ENCODE measurements at places on chromosomes 6 and 20.

DNA sequence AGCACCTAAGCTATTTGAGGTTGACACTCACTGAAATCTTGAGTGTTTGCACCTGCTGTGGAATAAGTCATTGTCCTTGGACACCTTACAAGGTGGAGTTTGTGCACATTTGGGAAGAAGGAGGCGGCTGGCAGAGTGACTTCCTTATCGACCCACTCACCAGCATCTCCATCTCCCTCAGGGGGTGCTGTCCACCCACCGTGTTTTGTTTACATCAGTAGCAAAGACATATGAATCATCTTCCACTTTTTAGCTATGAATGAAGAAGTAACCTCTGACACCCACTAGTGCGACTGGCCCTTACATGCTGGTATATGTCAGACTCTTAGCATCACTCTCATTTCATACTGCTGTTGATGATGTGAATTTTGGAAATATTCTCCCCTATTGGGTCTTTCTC lies 119.5 kb upstream of the SGK1 start:
- DNase-seq: no peak

DNA sequence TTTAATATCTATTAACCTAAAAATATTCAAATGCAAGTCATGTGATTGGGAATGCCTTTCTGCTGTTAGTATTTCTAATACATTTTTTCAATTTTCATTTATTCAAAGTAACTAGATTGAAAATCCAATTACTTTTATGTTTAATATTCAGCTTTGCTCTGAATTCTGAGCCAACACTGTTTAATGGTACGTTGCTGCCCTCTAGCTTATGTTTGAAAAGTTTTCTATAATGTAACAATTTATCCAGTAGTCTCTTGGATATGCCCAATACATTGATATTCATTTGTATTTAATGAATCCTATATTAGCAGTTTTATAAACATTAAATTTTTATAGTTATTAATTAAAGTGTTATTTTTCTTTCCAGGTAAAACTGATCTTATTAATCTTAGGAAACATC lies 47.4 kb downstream of the LGSN start:
- peak; percentile 9 for DNase-seq

DNA sequence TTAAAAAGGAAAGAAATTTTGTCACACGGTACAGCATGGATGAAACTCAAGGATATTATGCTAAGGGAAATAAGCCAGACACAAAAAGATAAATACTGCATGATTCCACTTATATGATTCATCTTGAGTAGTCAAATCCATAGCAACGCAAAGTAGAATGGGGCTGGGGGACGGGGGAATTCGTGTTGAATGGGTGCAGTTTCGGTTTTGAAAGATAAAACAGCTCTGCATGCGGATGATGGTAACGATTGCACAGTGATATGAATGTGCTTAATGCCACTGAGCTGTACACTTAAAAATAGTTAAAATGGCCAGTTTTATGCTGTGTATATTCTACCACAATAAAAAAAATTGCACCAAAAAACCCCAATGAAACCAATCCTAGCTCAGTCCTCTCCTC lies 52.9 kb upstream of the SIRPA start:
- DNase-seq: no peak

DNA sequence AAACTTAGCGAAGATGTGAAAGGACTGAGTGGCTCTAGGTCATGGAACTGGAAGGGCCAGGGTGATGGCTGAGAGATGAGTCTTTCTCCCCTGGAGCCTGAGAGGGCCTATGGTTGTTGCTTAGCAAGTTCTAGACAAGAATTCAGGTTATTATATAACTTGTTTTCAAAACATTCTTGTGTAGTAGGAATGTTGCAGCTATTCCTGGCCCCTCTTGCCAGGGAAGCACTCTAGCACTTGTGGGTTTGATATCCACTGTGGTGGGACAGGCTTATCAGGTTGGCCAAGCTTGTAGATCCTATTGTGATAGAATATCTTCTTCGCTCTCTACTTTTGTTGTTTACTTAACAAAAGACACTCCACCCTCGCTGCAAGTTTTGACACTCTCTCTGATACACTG lies 211.8 kb upstream of the CITED2 start:
- no peak for DNase-seq

GRCh38 chr6:113631666-113632065 lies 225.5 kb upstream of the MARCKS start:
- DNase-seq: no peak

DNA sequence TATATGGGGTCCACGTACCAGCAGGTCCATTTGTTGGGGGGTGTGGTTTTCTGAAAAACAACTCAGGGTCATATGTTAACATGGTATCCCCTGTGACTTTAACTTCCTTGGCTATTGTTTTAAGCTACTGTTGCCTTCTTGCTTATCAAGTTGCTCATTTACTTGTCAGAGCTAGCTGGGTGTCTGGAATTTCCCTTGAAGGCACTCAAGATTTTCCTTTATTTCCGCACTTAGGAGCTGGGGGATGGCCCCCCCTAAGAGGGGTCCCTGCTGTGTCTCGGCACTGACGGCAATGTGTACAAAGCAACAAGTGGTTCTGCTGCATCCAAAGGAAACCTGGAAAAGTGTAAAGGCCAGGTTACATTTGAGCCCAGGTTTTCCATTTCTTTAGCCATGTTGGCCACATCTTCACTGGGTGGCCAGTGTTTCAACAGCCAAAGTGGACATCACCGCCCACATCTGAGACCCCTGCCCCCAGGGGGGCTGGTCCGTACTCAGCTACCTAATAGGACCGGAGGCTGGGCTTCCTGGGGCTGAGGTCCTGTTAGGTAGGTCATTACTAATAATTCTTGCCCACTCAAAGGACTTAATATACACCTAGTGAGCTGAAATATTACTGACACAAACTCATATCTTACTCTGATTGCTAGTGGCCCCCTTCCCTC lies 24.8 kb upstream of the SYNDIG1 start:
- DNase-seq: no peak

DNA sequence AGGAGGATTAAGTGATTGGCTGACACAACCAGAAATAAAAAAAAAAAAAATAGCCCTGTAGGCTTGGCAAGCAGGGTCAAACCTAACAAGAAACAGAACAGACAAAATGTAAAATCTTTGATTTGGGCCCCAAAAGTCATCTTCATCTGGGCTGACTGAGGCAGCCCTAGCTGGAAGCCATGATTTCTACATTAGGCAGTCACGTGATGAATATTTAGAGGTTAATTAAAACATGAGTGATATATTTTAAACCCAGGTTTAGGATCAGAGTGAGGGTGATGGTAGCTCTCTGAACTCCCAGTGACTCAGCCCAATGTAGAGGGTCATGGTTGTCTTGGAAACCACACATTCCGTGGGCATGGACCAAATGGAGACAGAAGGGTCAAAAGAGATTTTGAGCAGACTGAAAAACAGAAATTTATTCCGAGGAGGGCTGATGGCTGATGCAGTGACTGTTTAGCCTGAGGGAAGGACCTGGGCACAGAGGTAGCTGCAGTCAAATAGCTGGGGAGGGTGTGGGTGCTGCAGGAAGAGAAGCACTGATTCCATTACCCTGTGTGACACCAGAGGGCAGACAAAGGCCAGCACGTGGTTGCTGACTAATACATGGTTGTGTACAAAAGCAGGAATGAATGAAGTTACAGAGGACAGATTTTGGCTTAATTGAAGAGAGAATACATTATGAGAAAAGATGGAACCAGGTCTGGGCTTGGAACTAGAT lies 573.1 kb upstream of the CHD6 start:
- no peak for DNase-seq

- no peak for DNase-seq
Measured at GRCh38 chr6:5300206-5300764, 39.0 kb downstream of the FARS2 start.

DNA sequence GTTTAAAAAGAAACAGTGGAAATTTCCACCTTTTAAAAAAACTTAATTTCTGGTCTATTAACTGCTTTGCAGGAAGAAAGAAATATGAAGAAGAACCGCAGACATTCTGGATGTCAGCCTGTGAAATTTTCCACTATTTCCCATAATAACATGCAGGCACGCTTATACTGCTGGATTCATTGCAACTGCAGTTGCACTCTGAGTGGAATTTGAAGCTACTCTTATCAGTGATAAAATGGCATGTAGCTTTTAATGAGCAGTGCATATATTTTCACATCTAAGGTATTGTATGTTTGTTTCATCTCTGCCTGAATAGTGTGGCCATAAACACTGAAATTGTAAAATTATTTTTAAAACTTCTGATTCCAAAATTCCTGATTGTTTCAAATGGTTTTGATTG lies 28.2 kb downstream of the NCOA3 start:
- no peak for DNase-seq

- no peak for DNase-seq
Measured at GRCh38 chr20:59182401-59183044, 18.9 kb downstream of the ZNF831 start.

GRCh38 chr6:2434912-2435311 lies 189.5 kb upstream of the GMDS start:
- DNase-seq: no peak

DNA sequence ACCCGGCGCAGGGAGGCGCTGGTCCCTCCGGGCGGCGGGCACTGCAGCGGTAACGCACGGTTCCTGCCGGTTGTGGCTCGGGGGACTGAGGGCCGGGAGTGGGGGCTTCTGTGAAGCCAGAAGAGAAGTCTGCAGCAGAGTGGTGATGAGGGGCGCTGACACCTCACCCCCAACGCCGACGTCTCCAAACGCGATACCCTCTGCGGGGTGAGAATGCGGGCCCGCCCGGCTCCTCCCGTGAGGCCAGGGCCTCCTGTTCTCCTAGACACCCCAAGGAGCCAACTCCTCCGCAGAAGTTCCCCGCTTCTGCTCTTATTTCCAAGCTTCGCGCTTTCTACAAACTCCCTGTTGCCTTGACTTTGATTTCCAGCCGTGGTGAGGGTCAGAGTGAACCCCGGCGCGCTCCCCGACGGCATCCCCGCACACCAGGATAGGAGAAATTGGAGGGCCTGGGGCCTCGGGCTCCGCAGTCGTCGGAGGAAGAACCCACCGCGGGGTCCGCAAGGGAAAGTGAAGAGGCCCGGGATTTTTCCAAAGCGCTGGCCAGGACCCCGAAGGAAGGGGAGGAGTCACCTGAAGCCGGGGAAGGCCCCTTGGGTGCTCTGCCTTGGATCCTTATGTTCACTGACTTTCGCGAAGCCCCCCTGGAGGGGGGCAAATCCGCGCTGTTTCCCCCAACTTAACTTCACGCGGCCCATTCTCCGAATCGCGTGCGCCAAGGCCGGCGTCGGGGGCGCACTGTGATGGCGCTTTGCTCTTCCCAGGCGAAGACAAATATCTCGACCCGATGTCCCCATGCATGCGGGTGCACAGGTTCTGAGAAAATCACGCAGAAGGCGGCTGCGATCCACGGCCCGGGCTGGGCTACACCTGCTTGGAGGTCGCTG lies 3.1 kb upstream of the INSM1 start:
- DNase-seq: no peak

DNA sequence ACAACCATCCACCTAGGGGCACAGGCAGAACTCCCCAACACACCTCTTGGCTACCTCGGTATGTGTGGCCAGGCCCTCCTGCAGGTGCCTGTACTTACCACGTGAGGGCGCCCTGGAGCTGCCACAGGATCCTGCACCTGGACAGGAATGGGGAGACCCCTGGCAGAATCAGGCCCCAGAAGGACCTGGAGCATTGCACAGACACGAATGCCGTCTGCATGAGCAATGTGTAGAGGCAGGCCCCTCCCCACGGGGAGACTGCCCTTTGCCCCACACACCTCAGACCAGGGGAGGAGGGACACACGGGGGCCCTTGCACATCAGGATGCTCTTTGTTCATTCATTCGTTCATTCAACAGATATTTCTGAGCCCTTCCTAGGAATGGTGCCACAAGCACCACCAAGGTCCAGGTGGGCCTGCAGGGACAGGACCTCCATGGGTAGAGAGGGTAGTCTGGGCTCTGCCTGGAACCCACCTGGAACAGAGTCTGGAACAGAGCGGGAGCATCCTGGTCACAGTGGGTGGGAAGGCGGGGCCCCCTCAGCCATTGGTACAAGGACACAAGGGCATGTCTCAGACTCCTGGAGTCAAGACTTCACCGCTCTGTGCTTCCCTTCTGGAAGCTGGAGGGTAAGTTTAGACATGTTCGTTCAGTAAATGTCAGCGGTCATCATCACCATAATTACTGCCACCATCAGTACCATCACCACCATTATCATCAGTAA lies 32.3 kb downstream of the YTHDF1 start:
- DNase-seq: no peak

- DNase-seq: no peak
Measured at GRCh38 chr6:50707652-50708300, 5.5 kb upstream of the TFAP2D start.

- DNase-seq: no peak
Measured at GRCh38 chr6:144898052-144898689, 613.0 kb downstream of the UTRN start.

GRCh38 chr6:53691667-53692133 lies 26.1 kb upstream of the KLHL31 start:
- no peak for DNase-seq

GRCh38 chr6:77876300-77876699 lies 223.5 kb downstream of the MEI4 start:
- no peak for DNase-seq

DNA sequence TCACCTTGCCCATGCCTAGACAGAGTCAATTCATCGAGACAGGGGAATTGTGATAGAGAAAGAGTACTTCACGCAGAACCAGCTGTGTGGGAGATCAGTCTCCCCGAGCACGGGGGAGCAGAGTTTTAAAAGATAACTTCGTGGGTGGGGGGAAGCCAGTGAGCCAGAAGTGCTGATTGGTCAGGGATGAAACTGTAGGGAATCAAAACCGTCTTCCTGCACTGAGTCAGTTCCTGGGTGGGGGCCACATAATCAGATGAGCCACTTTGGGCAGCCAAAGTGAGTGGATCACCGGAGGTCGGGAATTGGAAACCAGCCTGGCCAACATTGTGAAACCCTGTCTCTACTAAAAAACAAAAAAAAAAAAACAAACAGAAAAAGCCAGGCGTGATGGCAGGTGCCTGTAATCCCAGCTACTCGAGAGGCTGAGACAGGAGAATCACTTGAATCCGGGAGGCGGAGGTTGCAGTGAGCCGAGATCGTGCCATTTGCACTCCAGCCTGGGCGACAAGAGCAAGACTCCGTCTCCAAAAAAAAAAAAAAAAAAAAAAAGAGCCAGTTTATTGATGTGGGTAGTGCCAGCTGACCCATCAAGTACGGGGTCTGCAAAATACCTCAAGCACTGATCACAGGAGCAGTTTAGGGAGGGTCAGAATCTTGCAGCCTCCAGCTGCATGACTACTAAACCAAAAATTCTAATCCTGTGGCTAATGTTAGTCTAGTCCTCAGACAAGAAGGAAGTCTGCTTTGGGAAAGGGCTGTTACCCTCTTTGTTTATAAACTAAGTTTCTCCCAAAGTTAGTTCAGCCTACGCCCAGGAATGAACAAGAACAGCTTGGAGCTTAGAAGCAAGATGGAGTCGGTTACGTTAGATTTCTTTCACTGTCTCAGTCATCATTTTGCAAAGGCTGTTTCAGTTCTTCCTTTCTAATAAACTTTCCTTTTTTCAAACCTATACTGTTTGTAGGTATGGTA lies 3.9 kb upstream of the TRIM39 start:
- no peak for DNase-seq

GRCh38 chr6:9540534-9541126 lies 874.2 kb downstream of the TFAP2A start:
- DNase-seq: peak; percentile 14

GRCh38 chr6:33412140-33413009 lies 1.6 kb downstream of the PHF1 start:
- no peak for DNase-seq

Measured in KG1 (cell line).